ENCODE measurements at places on chromosomes 6 and 20. TPM values are rescaled to one million over a fixed set of nuclear protein-coding genes. Genes with fewer than 3 reads are reported as not detected.

The CDH4 gene
- not detected for total RNA-seq

The EFCAB8 gene
- 0.19 TPM for total RNA-seq

The BAG2 gene
- 5.9 TPM for total RNA-seq

The LCA5 gene
- 5.7 TPM for total RNA-seq

The GJA1 gene
- total RNA-seq, result 40.5 TPM

The HELZ2 gene
- 10.6 TPM for total RNA-seq

The ORC3 gene
- total RNA-seq, result 22.4 TPM

The ATAT1 gene
- total RNA-seq, result 5.1 TPM

The LRP11 gene
- 30.4 TPM for total RNA-seq

The PDCD2 gene
- total RNA-seq, result 52.9 TPM

The RFX6 gene
- not detected for total RNA-seq

The ARHGAP18 gene
- 29.8 TPM for total RNA-seq

The ELOVL2 gene
- not detected for total RNA-seq

The TBC1D20 gene
- 37.2 TPM for total RNA-seq

The HSPA12B gene
- total RNA-seq, result 8.0 TPM

The TENT5A gene
- 30.1 TPM for total RNA-seq

The MYB gene
- not detected for total RNA-seq

The RAB23 gene
- total RNA-seq, result 6.8 TPM

The OXT gene
- 2.3 TPM for total RNA-seq

The HSD17B8 gene
- 18.7 TPM for total RNA-seq

The DEFB124 gene
- total RNA-seq, result not detected

The RBM24 gene
- total RNA-seq, result 0.34 TPM

The AP5S1 gene
- total RNA-seq, result 15.1 TPM

The ADTRP gene
- 0.44 TPM for total RNA-seq

The C20orf202 gene
- total RNA-seq, result 0.75 TPM

The BNIP5 gene
- total RNA-seq, result not detected

The CNKSR3 gene
- total RNA-seq, result 5.5 TPM

The TP53TG5 gene
- not detected for total RNA-seq

The ERVFRD-1 gene
- 0.44 TPM for total RNA-seq

The C6orf52 gene
- total RNA-seq, result not detected

The PACRG gene
- not detected for total RNA-seq

The BMP5 gene
- total RNA-seq, result 2.6 TPM

The ME1 gene
- 22.3 TPM for total RNA-seq

The TFAP2D gene
- total RNA-seq, result not detected

The TBXT gene
- not detected for total RNA-seq

The SPATA25 gene
- total RNA-seq, result 3.5 TPM

The GJA10 gene
- not detected for total RNA-seq

The PLCB4 gene
- 6.8 TPM for total RNA-seq

The CFAP206 gene
- total RNA-seq, result not detected

The OTOR gene
- total RNA-seq, result not detected

The TGM3 gene
- not detected for total RNA-seq

The GRM1 gene
- total RNA-seq, result under 0.01 TPM

The DLL1 gene
- total RNA-seq, result 4.4 TPM

The GINS1 gene
- 1.1 TPM for total RNA-seq

The SOX18 gene
- total RNA-seq, result 9.3 TPM

The TMX4 gene
- 44.7 TPM for total RNA-seq

The IFT52 gene
- 24.9 TPM for total RNA-seq

The PPDPF gene
- 135 TPM for total RNA-seq

The EYA2 gene
- 2.2 TPM for total RNA-seq

The LTB gene
- not detected for total RNA-seq

Data from subcutaneous adipose tissue (tissue), 4 donors.